ENCODE measurements at places on chromosomes 1 and 21.

DNA sequence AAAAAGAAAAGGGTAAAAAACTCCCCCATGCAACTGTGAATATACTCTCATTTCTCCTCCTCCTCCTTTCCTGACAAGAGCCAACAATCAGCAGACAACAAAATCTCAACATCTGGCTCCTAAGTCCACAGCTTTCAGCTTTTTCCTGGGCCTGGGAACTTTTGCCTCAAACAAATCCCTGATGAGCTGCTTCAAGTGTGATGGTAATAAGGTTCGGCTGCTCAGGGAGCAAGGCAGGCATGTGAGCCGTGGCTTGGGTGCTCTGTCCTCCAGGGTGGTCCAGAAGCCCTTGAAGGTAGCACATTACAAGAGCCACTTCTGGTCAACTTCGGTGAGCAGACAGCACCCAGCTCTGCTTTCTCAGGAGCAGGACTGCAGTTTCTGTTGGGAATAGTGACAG is 46.3 kb downstream of the ITPKB start:
- no peak for DNase-seq

- no peak for DNase-seq
Observed at GRCh38 chr1:237170149-237170548, 128.2 kb downstream of the RYR2 start.

GRCh38 chr1:55067022-55067778 is 27.9 kb downstream of the PCSK9 start:
- no peak for DNase-seq

DNA sequence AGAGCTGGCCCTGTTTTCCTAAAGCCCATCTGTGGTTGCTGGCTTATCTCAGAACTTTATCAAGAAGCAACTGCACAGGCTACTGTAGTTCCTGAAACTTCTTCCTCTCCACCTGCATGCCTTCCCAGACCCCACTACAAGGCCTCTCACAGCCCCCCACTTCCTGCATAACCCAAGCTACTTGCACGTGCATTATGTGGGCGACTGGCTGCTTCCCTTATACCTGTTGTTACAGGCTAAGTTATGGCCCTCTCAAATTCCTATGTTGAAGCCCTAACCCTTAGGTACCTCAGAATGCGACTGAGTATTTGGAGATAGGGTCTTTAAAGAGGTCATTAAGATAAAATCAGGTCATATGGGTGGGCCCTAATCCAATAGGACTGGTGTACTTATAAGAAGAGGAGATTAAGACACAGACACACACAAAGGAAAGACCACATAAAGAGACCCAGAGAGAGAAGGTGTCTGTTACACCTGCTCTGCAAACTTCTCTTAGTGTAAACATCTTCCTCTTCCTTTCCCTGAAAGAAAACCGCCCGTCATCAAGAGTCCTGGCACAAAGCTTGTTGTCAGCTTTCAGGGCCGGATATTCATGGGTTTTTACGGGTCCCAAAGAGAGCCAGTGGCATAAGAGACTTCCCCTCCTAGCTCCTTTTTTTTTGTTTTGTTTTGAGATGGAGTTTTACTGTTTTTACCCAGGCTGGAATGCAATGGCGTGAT is 5.1 kb downstream of the ZNF496 start:
- DNase-seq: no peak

DNA sequence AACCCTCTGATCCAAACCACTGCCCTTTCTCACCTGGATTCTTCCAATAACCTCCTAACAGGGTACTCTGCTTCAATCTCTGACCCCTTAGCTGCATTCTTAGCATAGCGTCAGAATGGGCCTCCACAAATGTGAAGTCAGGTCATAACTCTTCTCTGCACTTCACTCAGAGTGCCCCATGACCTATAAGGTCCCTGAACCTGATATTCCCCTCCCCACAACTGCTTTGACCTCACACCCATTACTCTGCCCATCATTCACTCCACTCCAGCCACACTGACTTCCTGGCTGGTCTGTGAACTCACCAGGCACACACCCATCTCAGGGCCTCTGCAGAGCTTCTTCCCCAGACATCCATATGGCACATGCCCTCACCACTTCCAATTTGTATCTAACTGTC is 141.9 kb downstream of the ZNF281 start:
- DNase-seq: no peak
